NB4 (cell line): ENCODE measurements at places on chromosomes 6 and 20.
A peak's percentile ranks its signal among the peaks of the same experiment; 100 is the strongest.

DNA sequence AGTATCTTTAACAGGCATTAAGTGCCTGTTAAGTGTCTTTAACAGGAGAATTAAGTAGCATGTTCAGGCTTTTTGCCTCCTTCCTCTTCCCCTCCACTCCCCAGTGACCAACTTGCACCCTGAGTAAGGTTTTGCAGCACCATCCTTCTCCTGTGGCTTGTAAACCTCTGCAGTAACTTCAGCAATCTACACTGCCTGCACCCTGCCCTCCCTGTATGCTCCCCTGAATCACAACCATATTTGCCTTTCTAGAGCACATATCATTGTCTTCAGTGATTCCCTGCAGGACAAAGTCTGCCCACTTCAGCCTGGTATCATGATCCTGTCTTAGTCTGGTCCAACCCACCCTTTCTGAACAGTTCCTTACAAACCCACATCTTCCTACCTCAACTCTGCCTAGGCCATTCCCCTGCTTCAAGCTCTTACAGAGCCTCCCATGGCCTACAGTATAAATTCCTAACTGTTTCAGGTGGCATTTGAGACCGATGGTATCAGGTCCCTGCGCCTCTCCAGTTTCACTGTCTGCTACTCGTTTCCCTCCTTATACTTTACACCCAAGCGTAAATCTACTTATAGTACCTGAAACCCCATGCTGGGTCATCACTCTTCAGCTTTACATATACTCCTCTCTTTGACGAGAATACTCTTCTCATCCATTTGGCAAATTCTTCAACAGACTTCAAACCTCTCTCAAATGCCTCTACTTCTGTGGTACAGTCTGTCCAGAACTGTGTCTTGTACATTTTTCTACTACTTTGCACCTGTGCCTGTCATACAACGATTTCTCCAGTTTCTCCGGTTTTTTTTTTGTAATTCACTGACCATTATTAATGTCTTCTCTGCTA, 69.8 kb downstream of the ZHX3 start:
- DNase-seq = peak; percentile 25

DNA sequence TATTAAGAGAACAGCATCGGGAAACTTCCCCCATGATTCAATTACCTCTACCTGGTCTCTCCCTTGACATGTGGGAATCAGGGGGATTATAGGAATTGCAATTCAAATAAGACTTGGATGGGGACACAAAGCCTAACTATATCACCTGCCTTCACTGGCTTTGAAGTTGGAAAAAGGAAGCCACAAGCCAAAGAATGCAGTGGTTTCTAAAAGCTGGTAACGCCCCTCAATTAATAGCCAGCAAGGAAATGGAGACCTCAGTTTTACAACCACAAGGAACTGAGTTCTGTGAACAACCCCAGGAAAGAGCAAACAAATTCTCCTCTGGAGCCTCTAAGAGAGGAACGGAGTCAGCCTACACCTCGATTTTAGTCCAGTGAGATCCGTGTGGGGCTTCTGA, 244.1 kb downstream of the TFAP2A start:
- no peak for DNase-seq

DNA sequence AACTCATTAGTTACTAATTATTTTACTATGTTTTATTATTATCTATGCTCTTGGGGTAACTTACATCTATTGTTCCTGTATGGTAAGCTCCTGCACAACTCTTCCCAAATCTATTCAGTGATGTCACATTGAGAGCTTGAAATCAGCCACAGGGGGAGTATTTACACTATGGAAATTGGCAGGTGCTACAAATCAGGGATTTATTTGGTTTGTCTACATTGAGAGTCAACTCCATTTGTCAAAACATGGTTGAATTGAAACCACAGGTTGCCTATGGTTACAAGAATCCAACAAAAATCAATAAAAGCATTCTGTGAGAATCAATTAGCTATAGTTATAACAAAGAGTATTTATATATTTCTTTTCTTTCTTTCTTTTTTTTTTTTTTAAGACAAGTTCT, 3.9 kb upstream of the FITM2 start:
- no peak for DNase-seq

- DNase-seq = no peak
These were observed 59.5 kb downstream of the MTHFD1L start for GRCh38 chr6:150924808-150925589.

- no peak for DNase-seq
These were observed 17.5 kb downstream of the CTCFL start for GRCh38 chr20:57507477-57507876.

DNA sequence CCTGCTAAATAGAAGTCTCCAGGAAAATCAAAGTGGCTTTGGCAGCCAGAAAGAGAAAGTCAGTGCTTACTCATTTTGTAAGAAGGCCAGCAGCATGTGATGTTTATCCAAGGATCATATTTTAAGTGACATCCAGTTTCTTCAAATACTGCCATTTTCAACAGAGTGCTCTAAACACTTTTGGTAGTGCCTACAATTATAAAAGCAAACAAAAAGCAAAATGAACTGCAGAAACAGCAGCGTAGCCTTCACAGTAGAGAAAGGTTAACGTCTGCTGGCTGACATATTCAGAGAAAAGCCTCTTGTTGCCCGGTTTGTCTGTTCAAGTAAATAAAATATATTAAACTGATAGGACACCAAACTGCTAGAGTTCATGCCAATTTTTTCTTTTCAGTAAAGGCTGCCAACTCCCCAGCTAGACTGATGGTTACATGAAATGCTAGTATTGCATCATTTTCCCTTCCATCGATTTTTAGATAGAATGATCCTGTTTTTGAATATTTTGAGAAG, 705.7 kb upstream of the SLC35B3 start:
- no peak for DNase-seq

GRCh38 chr20:60480950-60481742, 522.9 kb downstream of the CDH26 start:
- DNase-seq = no peak

GRCh38 chr20:41352666-41353065, 12.0 kb downstream of the LPIN3 start:
- peak; percentile 18 for DNase-seq

- no peak for DNase-seq
These were observed 27.7 kb downstream of the FAM50B start for GRCh38 chr6:3876866-3877265.

DNA sequence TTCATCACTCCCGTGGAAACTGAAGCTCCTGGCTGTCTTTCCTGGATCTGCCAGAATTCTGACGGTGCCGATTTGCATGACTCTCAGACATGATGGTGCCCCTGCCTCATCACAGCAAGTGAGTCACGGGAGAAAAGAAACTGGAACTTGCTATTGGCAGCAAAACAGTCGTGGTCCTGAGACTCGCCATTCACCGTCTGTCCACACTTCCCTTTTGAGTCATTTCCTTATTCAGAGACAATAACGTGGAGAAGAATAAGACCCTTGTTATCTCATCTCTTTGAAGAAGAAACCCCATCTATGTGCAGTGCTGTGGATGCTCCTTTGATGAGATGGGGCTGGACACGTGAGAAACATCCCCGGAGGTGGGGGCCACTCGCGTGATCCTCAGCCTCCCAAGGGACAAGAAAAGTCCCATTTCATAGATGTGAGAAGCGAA, 4.2 kb downstream of the GPR31 start:
- peak; percentile 63 for DNase-seq

GRCh38 chr6:113067612-113068275, 720.6 kb downstream of the RFPL4B start:
- DNase-seq = no peak
